ENCODE measurements at places on chromosomes 2 and 18. TPM values are rescaled to one million over a fixed set of nuclear protein-coding genes. Genes with fewer than 3 reads are reported as not detected.
A peak's percentile ranks its signal among the peaks of the same experiment; 100 is the strongest.

- no peak for DNase-seq
Measured at GRCh38 chr2:150916467-150917396, 344.9 kb downstream of the RBM43 start.

DNA sequence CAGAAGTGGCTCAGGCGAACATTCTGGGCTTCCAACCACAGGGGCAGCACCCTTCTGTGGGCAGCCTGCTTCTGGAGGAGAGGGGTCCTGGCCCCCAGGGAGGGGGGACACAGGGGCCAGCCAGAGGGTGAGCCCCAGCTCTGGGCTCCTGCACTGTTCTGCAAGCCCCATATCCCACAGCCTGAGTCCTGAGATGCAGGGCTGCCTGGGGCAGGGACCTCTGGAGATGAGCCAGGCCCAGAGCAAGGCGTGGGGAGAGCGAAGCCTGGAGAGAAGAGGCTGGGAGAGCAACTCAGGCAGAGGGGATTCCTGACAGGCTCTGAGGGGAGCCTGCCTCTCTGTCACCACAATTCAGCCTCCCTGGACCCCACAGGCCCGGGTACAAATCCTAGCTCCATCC, 13.5 kb upstream of the PRSS56 start:
- no peak for DNase-seq

DNA sequence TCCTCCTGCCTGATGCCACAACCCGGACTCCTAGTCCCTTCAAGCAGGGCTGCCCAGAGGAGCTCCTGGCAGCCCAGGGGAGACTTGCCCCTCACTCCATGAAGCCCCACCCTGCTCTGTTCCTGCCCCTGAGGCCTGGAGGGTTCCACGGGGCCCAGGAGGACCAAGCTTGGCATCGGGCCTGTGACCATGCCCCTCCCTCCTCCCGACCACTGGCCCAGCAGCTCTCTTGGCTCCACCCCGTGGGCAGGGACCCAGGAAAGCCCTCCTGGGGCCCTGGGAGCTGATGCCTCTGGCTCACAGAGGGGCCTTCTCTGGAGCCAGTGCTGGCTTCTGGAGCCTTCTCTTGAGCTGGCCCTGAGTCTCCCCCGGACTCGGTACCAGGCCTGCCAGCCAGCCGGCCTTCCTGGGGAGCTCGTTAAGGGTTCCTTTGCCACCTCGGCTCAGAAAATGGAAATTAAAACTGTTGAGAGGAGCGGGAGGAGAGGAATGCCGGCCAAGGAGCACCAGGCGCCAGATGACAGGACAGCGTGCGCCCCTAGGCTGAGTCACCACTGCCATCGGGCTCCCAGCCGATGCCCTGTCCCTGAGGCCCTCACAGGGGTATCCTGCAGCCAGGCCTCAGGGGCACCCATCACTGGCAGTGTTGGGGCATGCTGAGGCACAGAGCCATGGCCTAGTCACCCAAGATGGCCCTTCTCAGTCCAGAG, 40.6 kb upstream of the SNED1 start:
- DNase-seq, result peak; percentile 21

GRCh38 chr2:239960929-239961661, 64.0 kb downstream of the NDUFA10 start:
- no peak for DNase-seq

DNA sequence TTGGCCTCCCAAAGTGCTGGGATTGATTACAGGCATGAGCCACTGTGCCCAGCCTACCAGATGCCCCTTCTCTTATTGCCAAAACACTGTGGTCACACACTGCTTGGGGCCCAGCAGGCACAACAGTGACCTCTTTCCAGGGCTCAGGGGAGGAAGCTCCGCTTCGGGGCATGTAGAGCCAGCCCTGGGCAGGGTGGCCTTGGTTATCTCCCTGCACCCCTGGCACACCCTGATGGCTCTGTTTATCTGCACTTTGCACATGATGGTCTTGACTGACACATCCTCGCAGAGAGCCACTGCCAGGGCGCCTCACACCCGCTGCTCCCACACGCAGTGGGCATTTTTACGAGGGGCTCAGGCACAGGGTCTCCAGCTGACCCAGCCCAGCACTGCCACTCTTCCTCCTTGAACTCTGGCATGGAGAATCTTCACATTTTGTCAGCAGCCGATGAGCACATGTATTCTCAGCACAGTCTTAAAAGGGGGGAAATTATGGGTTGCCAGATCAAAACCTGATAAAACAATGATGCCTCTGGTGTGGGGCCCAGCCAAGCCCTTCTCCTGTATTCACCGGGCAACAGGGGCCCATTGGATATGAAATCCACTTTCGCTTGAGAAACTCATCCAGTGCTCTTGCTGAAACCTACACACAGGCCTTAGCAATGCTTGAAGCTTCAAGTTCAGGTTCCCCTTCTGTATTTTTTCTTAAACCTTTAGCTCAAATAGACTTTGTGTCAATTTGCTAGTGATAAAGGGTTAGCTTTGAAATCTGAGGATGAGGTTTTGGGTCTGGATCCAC, 5.9 kb downstream of the GYPC start:
- DNase-seq, result no peak

DNA sequence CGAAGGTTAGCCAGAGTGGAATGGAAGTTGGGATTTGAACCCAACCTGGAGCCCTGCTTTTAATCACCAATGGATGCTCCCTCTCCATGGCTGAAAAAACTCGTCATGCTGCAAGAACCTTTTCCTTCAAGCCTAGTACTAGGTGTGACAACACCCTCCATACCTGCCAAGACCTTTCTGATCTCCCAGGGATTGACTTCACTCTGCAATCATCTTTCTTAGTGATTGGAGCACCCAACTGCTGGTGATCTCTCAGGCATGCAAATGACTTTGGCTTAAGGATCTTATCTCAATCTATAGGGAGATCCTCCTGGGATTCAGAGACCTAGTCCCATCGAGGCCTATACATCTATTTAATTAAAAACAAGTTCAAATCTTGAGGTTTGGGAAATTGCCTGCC, 23.5 kb upstream of the ITGB6 start:
- no peak for DNase-seq

Gene TEX44
- not detected for total RNA-seq

Gene GALNT14
- total RNA-seq, result 11.6 TPM

Gene CAPG
- 50.8 TPM for total RNA-seq

Gene CBLN2
- total RNA-seq, result 1.5 TPM

Gene TEKT4
- not detected for total RNA-seq

Gene PROM2
- 92.1 TPM for total RNA-seq

Data from stomach (tissue), 19 donors.